ENCODE measurements at places on chromosomes 5 and 9.

DNA sequence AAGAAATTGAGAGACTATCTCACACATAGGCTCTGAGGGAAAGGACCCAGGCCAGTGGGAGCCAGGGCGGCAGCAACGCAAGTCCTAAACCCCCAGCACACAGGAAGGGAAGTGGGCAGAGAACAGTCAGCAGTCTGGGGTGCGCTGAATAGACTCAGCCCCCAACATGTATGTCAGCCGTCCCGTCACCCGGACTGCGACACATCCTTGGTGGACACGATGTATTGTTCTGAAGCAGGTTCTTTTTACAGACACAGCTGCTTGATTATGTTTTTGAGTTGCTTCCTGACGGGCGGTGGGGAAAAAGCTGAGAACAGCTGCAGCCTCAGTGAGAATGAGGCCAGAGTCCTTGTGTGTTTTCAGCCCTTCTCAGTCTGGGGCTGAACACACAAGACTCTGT is 64.1 kb upstream of the CXCL14 start:
- no peak for DNase-seq

DNA sequence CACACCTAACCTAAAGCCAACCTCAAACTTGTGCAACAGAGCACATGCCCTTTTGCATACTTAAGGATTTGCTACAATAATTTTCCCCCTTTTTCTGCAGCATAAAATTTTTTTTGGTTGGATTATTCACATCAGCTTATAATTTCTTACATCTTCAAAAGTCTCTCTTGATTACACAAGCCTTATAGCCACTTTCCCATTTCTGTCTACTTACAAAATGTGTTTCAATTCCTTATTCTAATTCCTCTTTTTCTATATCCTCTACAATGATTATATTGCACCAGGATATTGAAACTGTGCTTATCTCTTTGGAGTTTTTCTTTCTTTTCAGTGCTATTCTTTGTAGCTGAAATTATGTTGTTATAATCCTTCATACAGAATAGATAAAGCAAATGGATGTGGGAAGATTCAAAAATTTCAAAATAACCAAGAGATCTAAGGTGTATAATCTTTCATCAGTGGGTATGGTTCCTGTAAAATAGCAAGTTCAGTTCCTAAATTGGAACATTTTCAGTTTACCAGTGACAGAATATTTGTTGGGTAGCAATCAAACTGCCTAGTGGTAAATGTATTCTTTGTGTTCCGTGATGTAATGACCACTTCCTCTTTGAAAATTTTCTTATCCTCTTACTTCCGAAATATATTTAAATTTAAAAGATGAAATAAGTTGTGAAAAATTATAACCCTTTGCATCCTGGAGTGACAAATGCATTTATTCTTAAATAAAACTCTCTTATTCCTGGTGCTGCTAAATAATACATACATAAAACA is 386.8 kb upstream of the CHD1 start:
- DNase-seq = no peak

DNA sequence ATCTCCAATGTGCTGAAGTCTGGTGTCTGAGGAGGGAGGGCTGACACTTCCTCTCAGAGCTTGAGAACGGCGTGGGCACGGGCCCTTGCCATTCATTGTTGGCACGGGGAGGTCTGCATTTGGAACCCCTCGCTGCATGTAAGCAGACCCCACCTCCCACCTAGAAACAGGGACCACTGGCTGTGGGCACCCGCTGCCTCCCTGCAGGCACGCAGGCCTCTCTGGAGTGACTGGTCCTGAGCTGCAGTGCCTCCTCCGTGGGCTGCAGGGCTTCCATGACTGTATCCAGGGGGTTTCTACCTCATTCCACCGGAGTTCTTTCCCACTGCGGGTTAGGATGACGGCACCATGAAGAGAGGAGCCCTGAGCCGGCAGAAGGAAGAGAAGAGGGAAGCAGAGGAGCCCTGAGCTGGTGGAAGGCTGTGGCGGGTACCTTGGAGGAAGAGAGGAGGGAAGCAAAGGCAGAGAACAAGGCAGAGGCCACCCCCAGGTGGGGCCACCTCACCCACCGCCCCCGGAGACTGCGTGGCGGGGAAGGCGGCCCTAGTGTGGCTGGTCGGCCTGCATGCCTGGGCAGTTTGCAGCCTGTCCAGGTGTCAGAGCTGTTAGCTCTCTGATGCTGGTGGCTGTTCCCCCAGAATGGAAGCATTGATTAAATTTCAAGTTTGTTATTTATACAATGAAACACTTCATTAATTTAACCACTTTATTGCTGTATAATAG is 74.9 kb upstream of the CACNA1B start:
- DNase-seq = no peak

GRCh38 chr5:181236954-181237641 is 6.6 kb downstream of the RACK1 start:
- no peak for DNase-seq

- no peak for DNase-seq
Measured at GRCh38 chr5:130109152-130109551, 204.9 kb downstream of the CHSY3 start.

GRCh38 chr5:151454166-151454565 is 6.8 kb downstream of the SLC36A1 start:
- no peak for DNase-seq

DNA sequence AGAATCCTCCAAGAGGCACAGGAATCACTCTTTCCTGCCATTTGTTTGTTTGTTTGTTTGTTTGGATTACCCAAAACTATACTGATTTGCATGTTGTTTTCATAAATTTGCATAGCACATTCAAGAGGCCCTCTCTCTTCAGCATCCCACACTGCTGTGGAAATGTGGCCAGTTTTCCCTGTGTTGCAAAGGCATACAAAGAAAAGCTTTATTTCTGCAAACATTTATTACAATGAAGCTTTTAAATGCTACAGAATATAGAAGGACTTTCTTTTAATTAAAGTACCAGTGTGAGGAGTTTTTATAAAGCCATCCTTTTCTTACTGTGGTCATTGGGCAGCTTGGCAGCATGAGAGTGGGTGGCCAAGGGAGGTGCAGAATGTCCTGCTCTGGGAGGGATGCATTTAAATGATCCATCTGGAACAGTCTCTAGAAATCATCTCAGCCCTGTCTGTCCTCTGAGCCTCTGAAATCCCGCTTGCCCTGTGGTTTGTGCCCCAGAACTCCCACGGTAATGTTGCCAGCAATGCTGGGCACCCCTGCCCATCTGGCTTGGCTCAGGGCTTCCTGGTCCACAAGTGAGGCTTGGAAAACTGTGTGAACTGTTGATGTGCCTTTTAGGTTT is 356.8 kb upstream of the KIF2A start:
- no peak for DNase-seq

GRCh38 chr5:181260720-181261319 is at the start of gene TRIM52:
TRIM52 (minus strand) TSS chr5:181261143; CDS start chr5:181260813, 330 bp downstream.
- DNase-seq = peak; percentile 84

- no peak for DNase-seq
Measured at GRCh38 chr5:89534331-89534730, 651.3 kb upstream of the MEF2C start.

Measured in H54 (cell line).